ENCODE measurements at places on chromosomes 12 and 14.

- no peak overlapping the region for H3K27ac ChIP-seq
- DNase-seq: no peak
- no peak overlapping the region for H3K4me3 ChIP-seq
- no peaks in the 10 kb centered on the region for H3K36me3 ChIP-seq
- no peaks in the 10 kb centered on the region for H3K27me3 ChIP-seq
Observed at GRCh38 chr12:20211981-20212421, 156.3 kb upstream of the PDE3A start.

GRCh38 chr14:89912667-89913211 is 41.8 kb downstream of the EFCAB11 start:
- no peak for DNase-seq
- no peak overlapping the region for H3K27ac ChIP-seq
- peaks cover 4% of the 10 kb centered on the region for H3K4me1 ChIP-seq
- H3K4me3 ChIP-seq: no peak overlapping the region
- no peaks in the 10 kb centered on the region for H3K36me3 ChIP-seq
- H3K27me3 ChIP-seq: no peaks in the 10 kb centered on the region

DNA sequence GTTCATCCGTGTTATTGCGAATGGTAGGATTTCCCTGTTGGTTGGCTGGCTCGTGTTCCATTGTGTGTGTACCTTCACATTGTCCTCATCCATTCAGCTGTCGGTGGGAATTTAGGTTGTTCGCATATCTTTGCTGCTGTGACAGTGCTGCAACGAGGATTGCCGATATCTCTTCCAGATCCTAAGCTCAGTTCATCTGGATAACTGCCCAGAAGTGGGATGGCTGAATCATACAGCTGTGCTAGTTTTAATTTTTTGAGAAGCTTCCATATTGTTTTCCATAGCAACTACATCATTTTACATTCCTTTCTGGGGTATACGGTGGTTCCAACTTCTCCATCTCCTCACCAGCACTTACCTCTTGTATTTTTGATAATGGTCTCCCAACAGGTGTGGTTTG is 292.8 kb upstream of the SFSWAP start:
- H3K4me1 ChIP-seq: no peaks in the 10 kb centered on the region
- no peak for DNase-seq
- H3K36me3 ChIP-seq: no peaks in the 10 kb centered on the region
- no peaks in the 10 kb centered on the region for H3K27me3 ChIP-seq

- DNase-seq: peak; percentile 50
- H3K36me3 ChIP-seq: no peaks in the 10 kb centered on the region
- no peaks in the 10 kb centered on the region for H3K27me3 ChIP-seq
Observed at GRCh38 chr14:22070119-22070982, 396.7 kb upstream of the OR4E1 start.

DNA sequence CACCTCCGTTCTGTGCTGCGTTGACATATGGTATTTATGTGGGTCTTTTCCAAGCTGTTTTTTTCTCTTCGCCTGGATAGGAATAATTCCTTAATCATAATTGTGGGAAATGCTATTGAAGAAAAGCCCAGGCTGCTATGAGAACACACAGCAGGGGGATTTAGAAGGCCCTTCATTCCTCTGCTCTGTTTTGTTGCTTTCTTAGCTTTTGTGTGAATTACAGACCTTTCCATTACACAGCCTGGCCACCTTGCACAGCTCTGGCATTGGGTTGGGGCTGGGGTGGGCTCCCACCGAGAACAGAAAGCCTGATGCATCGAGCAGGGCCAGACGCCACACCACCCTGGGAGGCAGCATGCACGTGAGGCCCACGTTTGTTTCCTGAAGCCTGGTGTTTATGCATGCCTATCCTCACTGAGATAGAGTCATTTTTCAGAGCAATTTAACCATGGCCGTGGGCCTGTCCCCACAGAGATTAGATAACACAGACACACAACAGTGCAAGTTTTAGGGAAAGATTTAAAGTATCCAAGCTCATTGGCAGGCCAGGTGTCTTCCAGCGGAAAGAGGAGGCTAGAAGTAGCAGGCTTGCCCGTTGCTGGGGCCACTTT is 287.6 kb upstream of the PWP1 start:
- DNase-seq: no peak
- H3K36me3 ChIP-seq: no peaks in the 10 kb centered on the region
- H3K27me3 ChIP-seq: no peaks in the 10 kb centered on the region
- peaks cover 16% of the 10 kb centered on the region for H3K4me1 ChIP-seq
- no peak overlapping the region for H3K4me3 ChIP-seq
- no peak overlapping the region for H3K27ac ChIP-seq

DNA sequence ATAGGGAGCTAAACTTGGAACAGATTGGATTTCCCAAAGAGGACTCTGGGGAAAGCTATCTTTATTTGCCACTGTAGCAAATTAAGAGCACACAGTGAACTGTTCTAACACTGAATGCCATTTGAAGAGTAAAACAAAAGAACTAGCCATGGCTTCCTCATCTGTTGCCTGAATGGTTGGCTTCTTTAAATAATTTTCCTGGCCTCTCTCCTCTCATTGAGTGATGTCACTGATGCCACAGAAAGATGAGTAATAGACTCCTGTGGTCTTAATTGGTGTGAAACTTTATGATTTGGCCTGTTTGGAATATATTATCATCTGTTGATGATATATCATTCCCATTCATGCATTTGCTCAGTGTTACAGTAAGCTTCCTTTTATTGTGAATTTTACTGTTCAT is 42.5 kb downstream of the WDR20 start:
- H3K4me1 ChIP-seq: peaks cover 32% of the 10 kb centered on the region
- no peaks in the 10 kb centered on the region for H3K27me3 ChIP-seq
- no peak for DNase-seq
- no peak overlapping the region for H3K4me3 ChIP-seq
- no peaks in the 10 kb centered on the region for H3K36me3 ChIP-seq
- no peak overlapping the region for H3K27ac ChIP-seq

- no peaks in the 10 kb centered on the region for H3K36me3 ChIP-seq
- no peaks in the 10 kb centered on the region for H3K27me3 ChIP-seq
- H3K4me1 ChIP-seq: no peaks in the 10 kb centered on the region
Observed at GRCh38 chr14:72613231-72613974, 280.5 kb downstream of the DPF3 start.

GRCh38 chr14:47442211-47442610 is 233.2 kb downstream of the MDGA2 start:
- H3K27me3 ChIP-seq: no peaks in the 10 kb centered on the region
- no peak overlapping the region for H3K27ac ChIP-seq
- no peak overlapping the region for H3K4me3 ChIP-seq

Data from CD4-positive, alpha-beta memory T cell (primary cell).